ENCODE measurements at places on chromosomes 1 and 21.

DNA sequence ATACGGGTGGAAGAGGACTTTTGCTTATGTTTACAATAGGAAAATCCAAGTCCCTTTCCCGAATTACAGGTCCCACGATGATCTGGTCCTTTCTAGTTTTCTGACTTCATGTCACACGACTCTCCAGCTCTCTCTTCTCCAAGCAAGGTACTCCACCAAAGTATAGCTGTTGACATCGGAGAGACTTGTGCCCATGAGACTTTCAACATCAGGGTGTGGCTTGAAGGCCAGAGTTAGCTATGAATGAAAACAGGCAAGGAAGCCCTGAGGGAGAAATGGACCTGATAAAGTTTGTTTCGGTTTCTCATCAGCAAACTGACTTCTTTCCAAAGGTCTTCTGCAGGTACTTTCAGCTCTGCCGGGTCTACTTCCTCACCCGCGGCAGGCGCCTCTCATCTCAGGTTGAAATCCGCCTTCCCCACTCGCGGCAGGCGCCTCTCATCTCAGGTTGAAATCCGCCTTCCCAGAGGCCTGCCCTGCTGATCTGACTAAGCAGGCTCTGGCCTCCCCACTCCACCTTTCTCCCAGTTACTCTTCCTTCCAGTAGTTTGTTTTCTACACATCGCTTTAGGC, 2.1 kb upstream of the PER3 start:
- no peak for DNase-seq

DNA sequence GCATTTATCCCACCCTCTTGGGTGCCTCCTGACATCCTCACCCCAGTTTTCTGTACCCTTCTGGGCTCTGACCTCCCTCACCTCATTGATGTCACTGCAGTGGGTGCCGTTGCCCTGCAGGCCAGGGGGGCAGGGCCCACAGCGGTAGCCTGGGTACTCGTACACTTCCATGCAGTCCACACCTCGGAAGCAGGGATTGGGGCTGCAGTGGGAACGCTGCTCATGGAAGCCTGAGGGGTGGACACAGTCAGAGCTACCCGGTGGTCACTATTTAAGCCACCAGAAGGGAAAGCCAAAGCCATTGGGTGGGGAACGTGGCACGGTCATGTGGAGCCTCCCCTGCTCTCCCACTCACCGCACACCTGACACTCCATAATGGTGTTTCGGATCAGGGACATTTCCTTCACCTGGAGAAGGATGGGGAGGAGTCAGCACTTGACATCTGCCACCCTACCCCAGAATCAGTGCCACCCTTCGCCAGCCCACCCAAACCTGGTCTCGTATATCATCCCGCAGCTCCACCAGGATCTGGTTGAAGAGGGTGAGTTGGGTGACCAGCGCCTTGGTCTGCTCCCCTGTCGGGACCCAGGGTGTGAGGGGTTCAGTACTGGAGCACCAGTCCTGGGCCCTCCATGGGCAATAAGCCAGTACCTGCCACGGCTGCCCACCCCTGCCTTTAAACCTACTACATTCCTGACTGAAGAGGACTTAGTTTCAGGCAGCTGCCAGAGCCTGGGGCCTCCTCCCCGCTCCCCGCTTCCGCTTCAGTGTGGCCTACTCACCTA, 4.8 kb downstream of the THBS3 start:
- DNase-seq, result no peak

DNA sequence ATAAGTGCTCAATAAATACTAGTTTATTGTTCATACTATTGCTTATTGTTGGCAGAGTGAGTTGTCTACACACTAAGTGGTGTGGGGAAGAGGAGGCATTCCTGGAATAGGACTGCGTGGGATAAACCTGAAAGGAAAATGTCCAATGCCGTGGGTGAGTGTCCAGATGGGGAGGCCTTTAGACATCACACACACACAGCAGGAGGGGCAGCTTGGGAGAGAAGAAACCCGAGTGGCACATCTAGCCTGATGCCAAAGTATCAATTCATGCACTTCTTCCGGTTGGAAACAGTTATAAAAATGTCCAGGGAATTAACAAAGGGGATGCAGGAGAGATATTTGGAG, 27.3 kb downstream of the CCN1 start:
- DNase-seq, result no peak

- DNase-seq, result peak; percentile 57
These were observed 920 bp downstream of the MTR start for GRCh38 chr1:236795757-236796667.

DNA sequence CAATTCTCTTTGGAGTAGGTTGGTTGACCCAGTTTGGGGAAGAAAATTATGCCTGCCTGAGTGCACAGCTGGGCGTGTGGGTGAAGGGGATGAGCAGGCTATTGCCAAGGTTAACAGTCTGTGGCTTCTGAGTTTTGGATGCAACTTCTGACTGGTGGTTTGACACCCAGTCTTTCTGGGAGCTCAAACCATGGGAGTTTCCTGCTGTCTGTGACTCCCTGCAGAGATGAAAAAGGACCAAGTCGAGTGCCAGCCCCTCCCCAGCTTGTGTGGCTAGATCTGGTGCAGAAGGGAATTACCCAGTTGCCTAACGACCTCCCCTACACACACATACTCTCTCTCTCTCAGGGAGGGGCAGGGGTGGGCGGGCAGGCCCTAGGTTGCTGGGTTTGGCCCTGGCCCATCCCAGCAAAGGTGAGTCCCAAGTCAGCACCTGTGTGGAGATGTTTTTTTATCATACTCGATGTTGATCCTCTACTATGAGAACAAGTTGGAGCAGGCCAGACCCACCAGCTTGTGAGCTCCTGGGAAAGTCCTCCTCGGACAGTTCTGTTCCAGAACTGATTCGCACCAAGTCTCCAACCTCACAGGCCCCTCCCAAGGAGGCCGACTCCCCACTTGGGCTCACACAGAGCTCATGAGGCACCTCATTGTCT, 28.2 kb downstream of the PKP1 start:
- no peak for DNase-seq

- no peak for DNase-seq
These were observed 14.0 kb downstream of the HSD3B2 start for GRCh38 chr1:119428991-119429390.

GRCh38 chr1:118158924-118159323, 26.1 kb downstream of the SPAG17 start:
- no peak for DNase-seq

DNA sequence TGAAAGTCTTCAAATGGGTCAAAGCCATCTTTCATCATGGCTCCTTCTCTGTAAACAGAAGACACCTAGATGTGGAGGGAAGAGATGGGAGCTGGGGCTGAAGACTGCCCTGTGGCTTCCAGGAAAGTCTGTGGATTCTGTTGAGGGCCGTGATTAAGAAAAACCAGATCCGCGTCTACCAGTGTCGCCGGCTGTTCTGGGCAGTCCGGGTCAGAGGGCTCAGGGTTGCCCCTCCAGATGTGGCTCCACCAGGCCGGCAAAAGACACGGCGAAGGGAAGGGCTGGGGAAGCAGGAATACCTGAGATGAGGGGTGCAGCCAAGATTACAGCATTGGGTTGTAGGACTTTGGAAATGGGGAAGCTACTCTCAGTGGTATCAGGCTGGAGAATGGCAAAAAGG, 162.6 kb downstream of the RHOU start:
- DNase-seq, result no peak

DNA sequence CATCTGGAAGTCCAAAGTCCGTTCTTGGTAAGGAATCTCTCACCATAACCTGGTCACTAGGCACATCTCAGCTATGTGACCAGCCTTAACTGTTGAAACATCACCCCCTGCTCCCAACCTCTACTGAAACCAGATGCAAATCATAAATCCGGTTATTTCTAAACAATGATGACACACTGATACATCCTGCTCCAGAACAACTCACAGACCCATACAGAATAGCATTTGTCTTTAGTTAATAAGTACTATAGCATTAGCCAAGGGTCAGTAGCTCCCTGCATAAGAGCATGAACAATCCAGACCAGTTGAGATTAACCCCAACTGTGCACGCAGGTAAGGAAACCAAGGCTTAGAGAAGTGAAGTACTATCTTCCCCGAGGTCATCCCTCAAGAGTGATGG, 38.0 kb upstream of the KCTD3 start:
- no peak for DNase-seq

DNA sequence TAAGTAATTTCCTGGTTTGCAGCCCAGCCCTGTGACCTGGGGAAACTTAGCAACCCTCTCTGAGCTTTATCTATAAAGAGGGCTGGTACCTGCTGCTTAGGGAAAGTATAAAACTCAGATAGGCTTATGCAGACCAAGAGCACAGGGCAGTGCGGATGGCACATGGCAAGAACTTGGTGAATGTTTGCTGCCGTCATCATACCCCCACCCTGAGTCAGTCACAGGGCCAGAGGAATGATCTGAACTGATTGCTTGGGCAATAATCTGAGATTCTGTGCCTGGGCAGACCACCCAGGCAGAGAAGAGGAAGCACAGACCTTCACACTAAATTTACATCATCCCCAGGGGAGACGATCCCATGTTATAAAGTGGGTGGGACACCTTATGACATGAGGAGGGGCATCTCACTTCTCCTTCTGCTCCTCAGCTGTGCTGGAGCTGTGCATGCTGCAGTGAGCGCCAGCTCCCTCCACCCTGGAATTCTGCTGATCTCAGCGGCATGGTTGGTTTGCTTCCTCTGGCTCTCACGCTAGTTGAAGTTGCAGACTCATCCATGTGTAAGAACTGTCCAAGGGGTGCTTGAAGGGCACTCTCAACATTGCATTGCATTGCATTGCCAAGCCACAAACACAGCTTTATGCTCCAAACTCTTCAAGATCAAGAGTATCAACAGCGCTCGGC, 197.1 kb downstream of the AJAP1 start:
- DNase-seq, result no peak

GRCh38 chr1:144551543-144552424, 40.9 kb upstream of the PPIAL4F start:
- DNase-seq, result peak; percentile 78

- no peak for DNase-seq
These were observed 9.4 kb downstream of the MFN2 start for GRCh38 chr1:11989669-11990068.

DNA sequence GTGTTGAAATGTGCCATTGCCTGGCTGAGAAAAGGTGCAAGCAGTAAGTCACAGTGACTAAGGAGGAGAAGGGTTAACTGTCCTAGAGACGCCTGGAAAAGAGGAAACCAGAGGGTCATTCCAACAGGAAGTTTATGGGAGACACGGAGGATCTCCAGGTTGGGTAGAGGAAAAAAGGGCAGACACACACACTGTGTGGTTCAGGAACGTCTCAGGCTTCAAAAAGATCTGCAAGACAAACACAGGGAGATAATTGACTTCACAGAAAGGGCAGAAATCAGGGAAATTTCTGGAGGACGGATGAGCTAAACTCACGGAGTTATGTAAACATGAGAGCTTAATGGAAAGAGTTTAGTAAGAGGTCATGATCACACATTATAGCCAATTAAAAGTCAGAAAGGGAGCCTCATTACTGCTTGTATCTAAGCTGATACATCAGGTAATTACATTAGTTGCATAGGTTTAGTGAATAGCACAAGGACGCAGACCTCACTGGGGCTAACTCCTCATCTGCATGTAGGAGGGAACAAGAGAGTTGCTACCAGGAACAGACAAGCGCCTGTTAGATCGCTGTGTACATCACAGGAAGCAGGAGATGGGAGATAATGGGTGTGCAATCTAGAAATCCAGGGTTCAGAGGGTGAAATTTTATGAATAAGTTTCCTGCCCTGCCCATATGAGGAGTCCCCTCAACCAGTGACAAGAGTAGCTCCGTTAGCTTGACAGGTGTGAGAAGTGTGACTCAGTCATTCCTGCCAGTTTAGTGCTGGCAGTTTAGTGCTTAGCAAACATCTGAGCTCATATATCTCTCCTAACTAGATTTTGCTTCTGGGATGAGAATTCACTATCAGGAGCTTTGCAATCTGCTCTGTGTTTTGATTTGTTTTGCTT, 96.6 kb upstream of the TNR start:
- no peak for DNase-seq

DNA sequence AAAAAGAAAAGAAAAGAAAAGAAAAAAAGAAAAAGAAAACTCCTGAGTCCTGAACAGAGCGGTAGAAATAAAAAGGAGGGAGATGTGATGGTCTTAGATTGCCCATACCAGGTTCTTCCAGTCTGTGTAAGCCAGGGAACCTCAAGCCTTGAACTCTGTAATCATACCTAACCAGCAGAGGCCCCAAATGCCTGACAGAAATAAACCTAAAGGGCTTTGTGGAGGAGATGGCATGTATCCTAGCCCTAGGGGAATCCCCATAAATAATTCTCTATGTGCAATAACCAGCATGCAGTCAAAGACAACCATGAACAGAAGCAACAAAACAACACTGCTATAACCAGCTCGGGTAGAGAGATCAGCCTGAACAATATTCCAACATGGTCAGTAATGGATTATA, 40.4 kb downstream of the USP48 start:
- DNase-seq, result no peak

DNA sequence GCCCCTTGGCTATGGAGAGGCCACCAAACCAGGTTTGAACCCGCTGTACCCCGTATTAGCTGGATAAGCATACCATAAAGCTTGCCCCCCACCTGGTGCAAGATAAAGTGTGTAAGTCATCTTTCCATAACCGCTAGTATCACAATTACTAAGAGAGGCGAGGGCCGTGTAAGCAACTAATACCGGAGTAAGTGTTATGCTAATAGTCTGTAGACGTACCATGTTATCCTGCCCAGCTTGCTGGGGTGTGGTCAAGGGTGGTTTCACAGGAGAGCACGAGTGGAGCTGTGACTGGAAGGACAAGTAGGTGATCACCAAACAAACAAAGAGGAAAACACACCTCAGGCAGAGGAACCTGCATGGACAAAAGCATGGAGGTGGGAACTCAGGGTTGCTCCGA, 3.6 kb upstream of the TNFRSF1B start:
- no peak for DNase-seq

- DNase-seq, result no peak
These were observed 8.8 kb downstream of the MYCL start for GRCh38 chr1:39892601-39893595.

Measured in stimulated activated CD4-positive, alpha-beta T cell treated with anti-CD3 and anti-CD28 coated beads, Interleukin-12 subunit alpha, Interleukin-12 subunit beta, amount 100 ng/mL, for 48 hours (primary cell).